ENCODE measurements at places on chromosomes 2 and 18. TPM values are rescaled to one million over a fixed set of nuclear protein-coding genes. Genes with fewer than 3 reads are reported as not detected.

TLX2 gene
- polyA plus RNA-seq, result 0.01 TPM

DOK1 gene
- polyA plus RNA-seq, result 1.6 TPM

CD207 gene
- 10.2 TPM for polyA plus RNA-seq

MZT2A gene
- 109 TPM for polyA plus RNA-seq

FBLN7 gene
- 0.33 TPM for polyA plus RNA-seq

SCN1A gene
- not detected for polyA plus RNA-seq

KLF7 gene
- 3.0 TPM for polyA plus RNA-seq

All from esophagus (tissue), 2 donors.